ENCODE measurements at places on chromosomes 7 and 10.

DNA sequence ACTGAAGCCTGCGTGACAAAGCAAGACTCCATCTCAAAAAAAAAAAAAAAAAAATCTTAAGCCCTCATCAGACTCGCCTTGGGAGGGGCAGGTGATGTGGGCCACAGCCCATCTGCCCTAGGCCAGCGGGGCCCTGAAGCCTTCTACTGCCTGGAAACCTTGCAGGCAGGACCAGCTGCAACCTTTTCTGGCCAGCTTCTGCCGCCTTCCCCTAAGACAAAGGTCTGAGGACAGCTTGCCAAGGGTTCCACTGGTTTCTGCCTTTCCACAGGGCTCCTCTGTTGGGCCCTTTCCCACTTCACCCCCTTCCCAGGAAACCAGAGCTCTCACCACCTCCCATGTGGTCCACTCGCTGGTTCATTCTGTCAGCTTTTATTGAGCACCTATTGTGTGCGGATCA is 35.2 kb downstream of the UBTD1 start:
- no peak for DNase-seq

- no peak for DNase-seq
Measured at GRCh38 chr7:29384277-29384676, 179.4 kb upstream of the PRR15 start.

GRCh38 chr10:101331956-101332355 is 22.0 kb upstream of the BTRC start:
- no peak for DNase-seq

GRCh38 chr7:25707768-25708620 is 444.0 kb upstream of the NFE2L3 start:
- no peak for DNase-seq
